ENCODE measurements at places on chromosomes 3 and 15. TPM values are rescaled to one million over a fixed set of nuclear protein-coding genes. Genes with fewer than 3 reads are reported as not detected.

- DNase-seq, result no peak
Observed at GRCh38 chr3:140180603-140181002, 245.6 kb downstream of the CLSTN2 start.

- DNase-seq, result no peak
Observed at GRCh38 chr3:15606434-15606891, 4.9 kb downstream of the BTD start.

GRCh38 chr3:50627407-50628051, 10.6 kb downstream of the MAPKAPK3 start:
- no peak for DNase-seq

DNA sequence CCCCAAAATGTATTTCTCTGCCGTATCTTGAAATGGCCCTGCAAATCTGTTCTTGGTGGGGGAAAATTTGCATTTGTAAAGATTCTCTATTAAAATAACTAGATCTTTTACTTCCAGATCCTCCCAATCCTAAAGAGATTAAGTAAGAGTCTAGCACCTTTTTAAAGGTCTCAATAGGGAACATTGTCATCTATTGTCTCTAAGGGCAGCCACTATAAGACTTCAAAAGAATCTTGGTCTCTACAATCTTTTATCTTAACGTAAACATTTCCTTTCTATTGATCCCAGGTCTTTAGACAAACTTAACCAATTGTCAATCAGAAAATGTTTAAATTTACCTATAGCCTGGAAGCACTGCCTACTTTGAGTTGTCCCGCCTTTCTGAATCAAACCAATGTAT, 1313.3 kb downstream of the ROBO2 start:
- DNase-seq, result no peak

DNA sequence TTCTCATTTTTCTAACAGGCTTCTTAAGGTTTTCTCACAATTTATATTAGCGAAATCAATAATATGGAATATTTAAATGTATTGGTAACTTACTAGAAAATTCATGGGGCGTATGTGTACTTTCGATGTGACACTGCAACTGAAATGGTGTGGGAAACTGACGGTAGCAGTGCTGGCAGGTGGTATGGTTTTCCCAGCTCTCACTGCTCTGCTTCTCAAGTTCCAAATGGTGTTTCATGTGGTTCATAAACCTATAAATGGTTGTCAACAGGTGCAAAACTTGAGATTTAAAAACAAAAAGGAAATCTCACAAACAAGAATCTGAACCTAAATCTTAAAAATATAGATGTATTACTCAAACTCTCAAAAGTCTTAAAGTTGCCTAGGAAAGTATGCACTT, 54.7 kb downstream of the ZNF280D start:
- DNase-seq, result no peak

- no peak for DNase-seq
Observed at GRCh38 chr3:44125882-44126281, 115.8 kb upstream of the TOPAZ1 start.

DNA sequence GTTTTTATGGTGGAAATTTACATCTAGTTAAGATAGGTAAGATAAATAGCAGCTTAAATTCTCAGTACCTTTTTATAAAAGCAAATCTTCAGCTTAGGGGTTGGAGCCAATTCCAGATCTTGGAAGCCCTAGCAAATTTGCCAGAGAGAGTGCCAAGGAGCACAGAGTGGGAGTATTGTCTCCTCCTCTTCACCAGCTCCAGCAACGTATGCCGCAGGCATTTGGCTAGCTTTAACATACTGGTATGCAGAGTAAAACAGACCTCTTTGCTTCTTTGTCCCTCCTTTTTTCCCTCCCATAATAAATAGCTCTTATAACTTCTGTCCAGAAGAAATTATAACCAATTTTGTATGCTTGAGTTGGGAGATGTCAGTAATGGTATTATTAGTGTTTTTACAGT, 140.4 kb downstream of the DIPK2A start:
- no peak for DNase-seq

DNA sequence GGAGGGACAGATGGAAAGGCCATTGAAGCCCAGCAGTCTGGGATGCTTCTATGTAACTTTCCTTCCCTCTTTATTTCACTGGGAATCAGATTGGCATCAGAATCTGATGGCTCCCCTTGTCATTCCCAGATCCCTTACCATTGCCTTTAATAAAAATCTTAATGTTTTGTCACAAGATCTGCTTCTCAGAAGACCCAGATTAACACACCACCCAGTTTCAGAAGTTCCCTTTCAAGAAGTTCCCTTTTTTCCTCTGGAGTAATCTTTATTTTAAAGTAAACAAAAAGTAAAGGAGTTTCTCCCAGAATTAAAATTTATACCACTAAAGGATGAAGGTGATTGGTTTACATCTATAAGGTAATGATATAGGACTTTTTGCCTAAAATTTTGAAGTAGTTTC, 76.4 kb downstream of the UBR1 start:
- no peak for DNase-seq

- no peak for DNase-seq
Observed at GRCh38 chr3:73927203-73927570, 302.4 kb upstream of the PDZRN3 start.

DNA sequence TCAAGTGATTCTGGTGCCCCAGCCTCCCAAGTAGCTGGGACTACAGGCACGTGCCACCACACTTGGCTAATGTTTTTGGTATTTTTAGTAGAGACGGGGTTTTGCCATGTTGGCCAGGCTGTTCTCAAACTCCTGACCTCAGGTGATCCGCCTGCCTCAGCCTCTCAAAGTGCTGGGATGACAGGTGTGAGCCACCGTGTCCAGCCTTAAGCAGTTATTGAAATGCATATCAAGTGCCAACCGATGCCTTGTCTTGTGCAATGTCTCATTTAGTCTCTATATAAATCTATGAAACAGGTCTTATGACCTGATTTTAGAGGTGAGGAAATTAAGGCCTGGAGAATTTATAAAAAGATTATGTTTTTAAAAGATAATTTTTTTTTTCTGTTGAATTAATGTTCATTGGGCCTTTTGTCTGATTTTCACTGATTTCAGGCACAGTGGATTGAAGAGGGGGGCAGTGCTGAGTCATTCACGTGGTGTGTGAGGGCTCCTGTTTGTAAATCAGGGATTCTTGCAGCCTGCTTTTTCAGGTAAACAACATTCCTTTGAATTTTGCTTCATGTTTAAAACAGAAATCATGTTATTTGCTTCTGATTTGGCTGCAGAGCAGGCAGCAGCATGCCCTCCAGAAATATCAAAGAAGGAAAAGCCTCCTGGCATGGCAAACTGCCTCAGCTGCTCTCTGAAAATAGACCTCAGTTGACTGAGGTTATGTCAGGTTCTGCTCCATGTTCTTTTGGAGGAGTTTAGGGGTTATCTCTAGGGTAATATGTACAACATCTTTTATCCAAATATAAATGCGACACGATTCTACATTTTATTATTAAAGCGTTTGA, 407.0 kb upstream of the RGMA start:
- DNase-seq, result no peak

DNA sequence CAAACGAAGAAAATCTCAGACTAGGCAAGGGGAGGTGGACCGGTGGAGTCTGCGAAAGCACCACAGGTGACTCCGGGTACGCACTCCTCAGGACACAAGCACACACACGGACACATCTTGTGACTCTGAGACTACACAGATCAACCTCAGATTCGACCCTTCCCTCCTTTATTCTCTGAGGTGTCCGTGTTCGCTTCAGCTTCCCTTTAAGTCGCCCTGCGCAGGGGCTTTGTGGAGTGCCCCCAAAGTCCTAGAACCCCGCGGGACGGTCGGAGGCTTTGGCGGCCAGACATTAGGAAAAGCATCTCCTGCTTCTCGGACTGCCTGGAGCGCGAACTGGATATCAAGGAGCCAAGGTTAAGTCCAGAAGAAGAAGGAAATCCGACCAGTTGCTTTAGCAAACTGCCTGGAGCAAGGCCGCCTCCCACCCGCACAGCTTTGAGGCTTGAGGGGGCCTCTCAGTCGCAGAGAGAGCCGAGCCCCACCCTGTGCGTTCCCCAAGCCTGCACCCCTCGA, 730 bp downstream of the DGKG start:
- no peak for DNase-seq

- DNase-seq, result peak; percentile 60
Observed at GRCh38 chr15:57220205-57220604, 156.1 kb upstream of the CGNL1 start.

DNA sequence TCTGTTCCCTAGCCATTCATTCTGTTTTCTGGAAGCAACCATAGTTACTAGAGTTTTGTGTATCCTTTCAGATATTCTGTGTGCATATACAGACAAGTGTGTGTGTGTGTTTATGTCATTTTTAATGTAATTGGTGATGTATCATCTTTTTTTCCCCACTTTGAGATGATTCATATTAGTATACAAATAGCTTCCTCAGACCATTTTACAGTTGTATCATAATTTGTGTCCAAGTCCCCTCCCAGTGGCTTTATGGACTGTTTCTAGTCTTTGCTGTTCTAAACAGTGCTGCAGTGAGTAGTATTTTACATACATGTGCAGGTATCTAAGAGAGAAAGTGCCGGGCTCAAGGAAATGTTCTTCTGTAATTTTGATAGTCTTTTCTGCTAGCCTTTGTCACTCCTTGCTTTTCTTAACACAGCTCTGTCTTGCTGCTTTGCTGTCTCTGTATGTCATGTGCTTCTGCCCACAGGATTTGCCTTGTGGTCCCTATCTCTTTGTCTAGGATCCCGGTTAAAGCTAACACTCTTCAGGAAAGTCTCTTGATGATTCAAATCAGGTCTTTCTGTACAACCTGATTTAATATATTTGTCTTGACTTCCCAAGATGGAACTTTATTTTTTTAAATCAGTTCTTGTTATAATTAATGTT, 31.5 kb upstream of the FBXL22 start:
- no peak for DNase-seq

DNA sequence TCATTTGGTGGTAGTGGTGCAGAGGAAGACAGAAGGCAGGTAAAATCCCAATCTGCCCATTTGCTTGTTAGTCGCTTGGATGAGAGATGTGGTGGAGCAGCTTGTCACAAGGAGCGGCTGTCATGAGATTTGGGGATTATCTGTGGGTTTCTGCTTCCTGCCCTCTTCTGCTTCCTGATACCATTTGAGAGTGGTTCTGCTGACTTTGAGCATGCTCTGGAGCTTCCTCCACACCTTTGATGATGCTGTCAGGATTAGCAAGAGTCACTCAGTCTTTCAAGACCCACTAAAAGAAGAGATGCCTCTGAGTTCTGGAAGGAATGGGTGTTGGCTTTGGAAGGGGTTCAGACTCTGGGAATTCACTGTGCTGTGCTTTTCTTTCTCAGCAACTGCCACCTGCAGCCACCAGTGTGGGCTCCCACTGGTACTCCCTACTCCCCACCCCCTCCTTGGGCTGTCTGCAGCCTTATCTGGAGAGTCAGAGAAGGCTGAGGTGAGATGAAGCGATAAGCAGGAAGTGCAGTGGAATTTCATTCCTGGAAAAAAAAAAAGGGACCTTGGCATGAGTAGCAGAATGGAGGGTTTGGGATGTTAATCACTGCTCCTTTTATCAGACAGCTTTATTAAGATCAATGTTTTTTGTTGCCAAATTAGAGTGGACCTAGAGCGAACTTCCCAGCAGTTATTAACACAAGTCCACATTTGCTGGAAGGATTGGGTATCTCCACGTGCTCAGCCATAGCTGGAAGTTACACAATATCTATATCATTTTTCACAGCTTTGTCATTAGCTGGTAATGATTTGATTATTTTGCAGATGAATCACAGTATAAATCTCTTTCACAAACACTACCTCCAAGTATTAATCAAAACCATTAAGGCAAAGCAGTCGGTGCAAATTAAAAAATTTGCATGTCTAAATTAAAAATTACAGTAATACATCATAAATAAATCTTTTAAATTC, 233.0 kb upstream of the SATB1 start:
- no peak for DNase-seq

- DNase-seq, result no peak
Observed at GRCh38 chr3:185715091-185715490, 109.8 kb downstream of the IGF2BP2 start.

DNA sequence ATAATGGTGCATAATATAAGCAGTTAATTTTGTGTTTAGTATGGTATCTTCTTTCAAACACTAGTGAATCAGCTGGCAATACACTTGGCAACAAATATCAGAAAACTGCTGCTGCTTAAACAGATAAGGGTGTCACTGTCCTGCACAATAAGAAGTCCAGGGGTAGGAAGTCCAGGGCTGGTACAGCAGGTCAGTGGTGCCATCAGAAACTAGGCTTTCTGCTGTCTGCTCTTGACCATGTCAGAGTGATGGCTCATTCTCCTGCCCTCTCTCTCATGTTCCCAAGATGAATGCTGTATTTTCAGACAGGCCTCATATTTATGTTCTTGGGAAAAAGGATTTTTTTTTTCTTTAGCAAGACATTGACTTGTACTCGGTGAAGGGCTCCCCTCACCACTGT, 9.2 kb upstream of the GRK7 start:
- no peak for DNase-seq

GRCh38 chr3:181782306-181782954, 70.7 kb downstream of the SOX2 start:
- no peak for DNase-seq

- DNase-seq, result no peak
Observed at GRCh38 chr3:39025222-39025970, 26.3 kb downstream of the SCN11A start.

DNA sequence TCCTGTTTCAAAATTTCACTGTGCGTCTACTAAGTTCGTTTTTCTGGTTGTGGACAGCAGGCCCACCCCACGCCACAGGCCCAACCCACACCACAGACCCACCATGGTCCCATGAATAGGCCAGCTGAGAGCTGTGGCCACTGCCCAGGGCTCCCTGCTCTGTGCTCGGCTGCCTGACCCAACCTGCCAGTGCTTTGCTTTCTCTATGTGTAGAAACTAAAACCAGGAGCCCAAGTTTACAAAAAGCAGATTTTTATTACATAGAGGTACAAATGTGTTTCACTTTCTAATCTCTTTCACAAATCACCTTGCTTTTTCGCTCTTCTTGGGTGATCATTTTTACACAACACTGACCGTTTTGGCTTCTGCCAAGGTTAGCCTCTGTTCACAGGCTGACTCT, 69.1 kb downstream of the HERC2 start:
- DNase-seq, result no peak

GRCh38 chr3:101884776-101885175, 35.5 kb downstream of the NFKBIZ start:
- no peak for DNase-seq

DNA sequence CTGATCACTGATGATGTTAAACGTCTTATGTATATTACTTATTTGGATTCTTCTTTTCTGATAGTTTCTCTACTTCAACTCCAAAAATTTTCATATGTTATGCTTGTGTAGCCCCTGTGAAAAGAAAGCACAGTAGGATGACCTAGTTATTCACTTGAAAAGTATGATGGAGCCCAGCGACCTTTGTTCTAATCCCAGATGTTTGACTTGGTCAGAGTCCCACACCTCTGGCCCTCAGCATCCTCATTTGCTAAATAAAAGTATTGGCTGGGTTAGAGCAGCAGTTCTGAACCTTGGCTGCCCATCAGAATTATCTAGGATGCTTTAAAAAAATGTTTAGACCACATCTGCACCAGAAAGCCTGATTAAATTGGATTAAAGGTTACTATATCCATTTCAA, 173.7 kb downstream of the ATG7 start:
- DNase-seq, result peak; percentile 58

EPHA6 gene
- 0.13 TPM for polyA plus RNA-seq

RTP1 gene
- not detected for polyA plus RNA-seq

LRRN1 gene
- polyA plus RNA-seq, result 54.2 TPM

OR5K2 gene
- not detected for polyA plus RNA-seq

ANKDD1A gene
- polyA plus RNA-seq, result 6.1 TPM

SLC24A5 gene
- 0.14 TPM for polyA plus RNA-seq

PAQR9 gene
- not detected for polyA plus RNA-seq

CMSS1 gene
- polyA plus RNA-seq, result 20.6 TPM

SEMA3B gene
- polyA plus RNA-seq, result 43.9 TPM

DCBLD2 gene
- polyA plus RNA-seq, result 26.3 TPM

CCDC80 gene
- polyA plus RNA-seq, result 59.4 TPM
